ENCODE measurements at places on chromosomes 2 and 18.

GRCh38 chr18:59238385-59238784 is 18.4 kb downstream of the GRP start:
- DNase-seq = peak; percentile 24

DNA sequence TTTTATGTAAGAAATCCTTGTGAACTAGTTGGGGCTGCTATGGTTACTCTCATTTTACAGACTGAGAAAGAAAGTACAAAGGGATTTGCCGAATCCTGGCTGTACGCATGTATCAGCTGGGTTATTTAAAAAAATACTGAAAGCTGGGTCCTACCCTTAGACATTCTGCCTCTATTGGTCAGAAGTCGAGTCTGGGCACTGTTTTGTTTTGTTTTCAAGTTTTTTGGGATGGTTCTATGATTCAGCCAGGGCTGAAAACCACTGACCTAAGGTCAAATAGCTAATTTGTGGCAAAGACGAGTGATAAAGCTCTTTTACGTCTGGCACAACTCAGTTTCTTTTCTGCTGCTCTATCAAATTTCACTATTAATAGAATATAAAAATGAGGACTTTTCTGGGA is 5.9 kb upstream of the SLC8A1 start:
- no peak for DNase-seq

DNA sequence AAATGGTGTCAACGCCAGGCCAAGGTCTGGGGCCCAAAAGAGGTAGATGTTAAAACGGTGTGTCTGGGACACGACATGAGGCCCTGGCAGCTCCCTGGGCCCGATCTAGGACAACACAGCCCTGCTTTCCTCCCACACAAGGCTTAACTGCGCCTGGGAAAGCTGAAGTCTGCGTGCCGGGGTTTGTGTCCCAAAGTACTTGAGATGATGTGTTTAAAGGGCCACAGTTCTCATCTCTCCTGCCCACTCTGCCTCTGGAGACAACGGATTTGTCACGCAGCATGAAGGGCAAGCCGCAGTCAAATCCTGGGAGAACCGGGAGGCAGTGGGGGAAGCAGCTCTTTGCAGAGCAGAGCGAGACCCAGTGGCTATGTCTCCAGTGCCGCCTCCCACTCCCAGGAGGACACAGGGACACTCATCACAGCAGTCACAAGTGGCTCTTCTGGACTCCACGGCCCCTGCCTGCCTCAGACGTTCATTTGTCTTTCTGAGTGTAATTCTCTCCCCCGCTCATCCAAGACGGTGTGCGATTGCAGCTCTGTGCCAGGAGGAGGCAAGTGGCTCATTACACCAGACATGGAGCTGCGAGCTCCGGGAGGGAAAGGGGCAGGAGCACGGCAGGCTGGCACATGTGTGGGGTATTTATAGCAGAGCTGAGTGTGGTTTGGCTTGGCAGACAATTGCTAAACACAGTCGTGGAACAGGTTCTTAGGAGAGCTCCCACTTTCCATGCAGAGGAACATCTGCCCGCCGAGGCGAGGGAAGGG is 57.7 kb upstream of the SEMA4C start:
- DNase-seq = no peak

- DNase-seq = no peak
These were observed 27.0 kb downstream of the GAD1 start for GRCh38 chr2:170843656-170844055.

DNA sequence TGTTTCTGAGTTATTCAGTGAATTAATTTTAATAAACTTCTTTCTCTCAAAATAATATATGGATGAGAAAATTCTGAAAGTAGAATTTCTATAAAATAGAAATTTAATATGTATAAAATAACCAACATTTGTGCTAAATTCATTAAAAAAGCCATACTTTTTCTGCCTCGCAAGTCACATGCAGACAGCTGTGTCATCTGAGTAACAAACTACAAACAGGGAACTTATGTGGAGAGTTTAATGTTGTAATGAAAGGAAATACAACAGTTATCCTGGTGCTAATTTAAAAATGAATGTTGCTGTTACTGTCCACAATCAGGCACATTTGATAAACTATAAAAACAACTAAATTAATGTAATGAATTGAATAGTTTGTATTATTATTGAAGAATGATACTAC is 22.2 kb downstream of the RMDN2 start:
- DNase-seq = no peak

DNA sequence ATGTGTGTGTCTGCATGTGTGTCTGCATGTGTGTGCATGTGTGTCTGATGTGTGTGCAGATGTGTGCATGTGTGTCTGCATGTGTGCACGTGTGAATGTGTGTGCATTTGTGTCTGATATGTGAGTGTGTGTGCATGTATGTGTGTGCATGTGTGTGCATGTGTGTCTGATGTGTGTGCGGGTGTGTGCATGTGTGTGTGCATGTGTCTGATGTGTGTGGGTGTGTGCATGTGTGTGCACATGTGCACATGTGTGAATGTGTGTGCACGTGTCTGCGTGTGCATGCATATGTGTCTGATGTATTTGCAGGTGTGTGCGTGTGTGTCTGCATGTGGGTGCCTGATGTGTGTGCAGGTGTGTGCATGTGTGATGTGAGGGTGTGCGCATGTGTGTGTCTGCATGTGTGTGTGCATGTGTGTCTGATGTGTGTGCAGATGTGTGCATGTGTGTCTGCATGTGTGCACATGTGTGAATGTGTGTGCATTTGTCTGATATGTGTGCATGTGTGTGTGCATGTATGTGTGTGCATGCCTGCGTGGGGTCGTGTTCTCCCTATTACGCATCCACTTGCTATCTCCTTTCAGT is 470.1 kb upstream of the HS6ST1 start:
- DNase-seq = no peak

- DNase-seq = no peak
These were observed 185.5 kb downstream of the SEPTIN10 start for GRCh38 chr2:109428281-109428680.

GRCh38 chr2:211248841-211249240 is 692.4 kb downstream of the CPS1 start:
- no peak for DNase-seq

- DNase-seq = no peak
These were observed 52.1 kb downstream of the LRRTM1 start for GRCh38 chr2:80252294-80252986.

GRCh38 chr2:127056086-127056485 is 50.9 kb downstream of the BIN1 start:
- DNase-seq = no peak

DNA sequence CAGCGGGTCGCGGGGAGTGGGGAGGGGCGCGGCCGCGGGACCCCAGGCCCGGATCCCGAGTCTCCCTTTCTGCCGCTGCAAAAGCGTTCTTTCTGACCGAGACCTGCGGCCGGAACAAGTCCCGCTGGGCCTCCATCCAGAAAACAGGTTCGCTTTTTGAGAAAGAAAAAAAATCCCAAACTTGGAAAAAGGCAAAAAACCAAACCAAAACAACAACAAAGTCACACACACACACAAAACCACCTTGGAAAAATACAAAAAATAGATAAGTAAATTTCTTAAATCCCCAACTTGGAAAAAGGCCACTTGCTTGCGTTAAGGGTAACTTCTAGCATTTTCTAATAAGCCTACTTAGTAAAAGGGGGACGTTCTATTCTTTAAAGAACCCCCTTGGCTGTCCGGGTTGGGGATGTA is 250 bp upstream of the CHST10 start:
- DNase-seq = no peak

GRCh38 chr18:7436166-7436565 is 130.9 kb upstream of the PTPRM start:
- no peak for DNase-seq

- DNase-seq = no peak
These were observed 216.5 kb upstream of the FN1 start for GRCh38 chr2:215652388-215652787.

DNA sequence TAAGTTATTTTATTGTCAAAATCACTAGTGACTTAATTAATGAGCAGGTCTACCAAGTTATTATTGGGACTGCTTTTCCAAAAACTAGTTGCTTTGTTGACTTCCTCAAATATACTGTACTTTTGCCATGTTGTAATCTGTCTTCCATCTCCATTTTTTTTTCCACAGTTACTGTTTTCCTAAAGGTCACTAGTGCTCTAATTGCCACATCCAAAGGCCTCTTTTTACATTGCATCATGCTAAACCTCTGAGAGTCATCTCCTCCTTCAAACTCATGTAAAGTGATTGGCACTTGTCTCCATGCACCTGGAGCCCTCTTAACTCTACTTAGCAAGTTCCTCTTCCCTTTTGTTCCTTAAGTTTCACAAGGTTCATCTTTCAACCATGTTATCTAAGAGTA is 11.8 kb downstream of the PMAIP1 start:
- no peak for DNase-seq

DNA sequence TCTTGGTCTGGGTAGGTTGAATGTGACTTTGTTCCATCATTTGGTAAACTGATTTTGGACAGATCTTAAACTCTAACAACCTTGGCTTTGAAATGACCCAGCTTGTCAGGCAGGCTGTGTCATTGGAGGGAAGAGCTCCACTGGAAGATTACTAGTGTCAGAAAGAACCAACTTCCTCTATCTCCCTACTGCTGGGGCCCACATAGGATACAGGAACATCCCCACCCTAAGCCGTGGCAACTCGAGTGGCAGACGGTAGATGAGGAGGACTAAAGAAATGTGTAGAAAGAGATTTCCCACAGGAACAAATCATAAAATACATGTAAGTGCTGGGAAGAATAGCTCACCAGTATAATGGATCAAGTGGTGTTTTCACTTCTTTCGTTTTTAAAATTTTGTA is 4.3 kb upstream of the G6PC2 start:
- no peak for DNase-seq

DNA sequence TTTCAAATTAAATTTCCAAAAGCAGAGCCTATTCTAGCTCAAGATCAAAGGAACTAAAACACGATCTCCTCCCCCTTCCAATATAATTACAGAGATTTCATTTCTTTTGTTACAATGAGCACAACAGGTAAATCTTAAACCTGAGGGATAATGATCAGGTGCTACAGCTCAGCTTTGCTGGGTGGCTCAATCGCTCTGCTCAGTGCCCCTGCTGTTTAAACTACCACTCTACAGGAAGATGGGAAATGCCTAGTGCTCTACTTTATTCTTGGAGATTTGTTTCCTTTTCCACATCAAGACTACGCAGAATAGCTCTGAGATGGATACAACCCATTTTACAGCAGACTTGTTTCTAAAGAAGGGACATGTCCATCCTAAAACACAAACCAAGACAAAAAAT is 162.3 kb downstream of the TCF4 start:
- DNase-seq = no peak

DNA sequence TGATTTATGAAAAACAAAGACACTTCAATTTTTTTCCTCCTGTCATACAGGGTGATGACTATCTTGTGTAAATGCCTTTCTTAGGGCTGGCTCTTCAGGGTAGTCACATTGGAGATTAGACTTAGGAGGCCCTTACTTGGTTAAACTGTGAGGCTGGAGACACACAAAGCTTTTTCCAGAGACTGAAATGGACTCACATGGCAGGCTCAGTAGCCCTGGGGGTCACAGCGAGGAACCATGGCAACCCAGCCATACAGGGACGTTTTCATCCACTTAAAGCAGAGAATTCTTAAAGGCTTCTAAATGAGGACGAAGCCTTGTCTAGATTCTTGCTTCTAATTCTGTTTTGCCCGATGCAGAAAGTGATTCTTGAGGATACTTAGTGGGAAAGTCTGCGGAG is 57.3 kb upstream of the ZDBF2 start:
- no peak for DNase-seq

DNA sequence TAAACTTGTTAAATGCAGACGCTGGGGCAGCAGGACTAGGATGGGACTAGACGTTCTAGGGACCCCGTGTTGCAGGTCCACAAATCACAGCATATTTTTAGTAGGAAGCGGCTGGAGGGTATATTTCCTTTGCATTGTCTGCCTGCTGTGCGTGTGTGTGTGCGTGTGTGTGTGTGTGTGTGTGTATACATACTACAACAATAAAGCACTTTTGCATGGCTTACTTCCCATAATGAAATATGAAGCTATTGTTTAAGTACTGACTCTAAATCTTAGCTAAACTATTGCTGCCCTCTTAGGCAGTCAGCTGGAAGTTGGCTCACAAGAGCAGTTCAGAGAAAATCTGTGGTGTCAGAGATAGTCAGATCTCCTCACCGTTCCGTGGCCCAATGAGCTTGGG is 133.4 kb downstream of the CABLES1 start:
- DNase-seq = no peak

- no peak for DNase-seq
These were observed 82.8 kb upstream of the KCTD1 start for GRCh38 chr18:26631135-26631534.

GRCh38 chr2:75609937-75610508 is 36.6 kb upstream of the MRPL19 start:
- no peak for DNase-seq

DNA sequence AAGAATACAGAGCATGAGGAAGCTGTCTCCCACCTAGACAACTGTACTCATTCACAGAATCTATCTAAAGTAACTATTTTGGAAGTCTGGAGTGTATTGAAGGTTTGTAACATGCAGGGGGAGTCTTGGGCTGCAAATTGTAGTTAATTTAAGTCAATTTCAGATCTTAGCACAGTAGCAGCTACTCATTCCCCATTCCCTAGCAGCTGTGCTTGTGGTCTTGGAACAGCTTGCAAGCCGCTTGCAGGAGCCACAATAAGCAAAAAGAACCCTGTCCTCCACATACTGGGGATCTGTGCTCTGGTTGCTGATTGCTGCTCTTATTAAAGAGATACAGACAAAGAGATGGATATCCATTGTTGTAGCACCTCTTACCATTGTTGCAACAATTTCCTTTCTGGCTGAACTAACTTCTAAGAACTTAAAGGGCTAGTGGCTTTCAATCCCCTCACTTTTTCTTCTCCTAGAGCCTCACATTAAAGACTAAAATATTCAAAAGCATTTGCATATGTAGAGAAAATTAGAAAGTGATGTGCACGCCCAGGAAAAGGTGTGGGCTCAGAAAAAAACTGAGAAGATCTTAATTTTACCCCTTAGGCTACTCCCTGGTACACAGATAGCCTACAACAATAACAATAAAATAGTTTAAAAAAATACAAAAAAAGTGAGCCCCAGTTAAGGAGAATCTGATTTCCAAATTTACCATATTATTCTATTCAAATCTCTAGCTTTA is 1775.1 kb upstream of the PIK3C3 start:
- DNase-seq = no peak

- DNase-seq = no peak
These were observed 2.2 kb downstream of the CYS1 start for GRCh38 chr2:10078001-10078400.

GRCh38 chr2:191195021-191195420 is 44.2 kb upstream of the STAT4 start:
- no peak for DNase-seq

DNA sequence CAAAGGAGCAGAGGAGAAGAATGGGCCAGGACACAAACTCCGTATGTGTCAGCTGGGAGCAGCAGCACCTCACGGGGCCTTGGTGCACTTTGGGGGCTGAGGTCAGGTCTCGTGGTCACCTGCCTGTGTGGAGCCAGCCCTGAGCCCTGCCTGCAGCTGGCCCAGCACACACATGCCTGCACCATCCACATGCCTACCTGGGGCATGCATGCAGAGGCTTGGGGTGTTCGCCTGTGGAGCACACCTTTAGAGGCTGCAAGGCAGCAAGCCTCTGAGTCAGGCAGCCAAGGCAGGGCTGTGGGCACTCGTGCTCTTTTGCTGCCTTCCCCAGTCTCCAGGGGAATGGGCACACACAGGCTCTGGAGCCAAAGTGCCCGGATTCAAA is 36.0 kb downstream of the ARHGEF4 start:
- no peak for DNase-seq

- no peak for DNase-seq
These were observed 65.2 kb upstream of the SMAD2 start for GRCh38 chr18:47995654-47996053.

All from NCI-H1092 (cell line).